AG20443 (cell line): ENCODE measurements at places on chromosomes 4 and X.

GRCh38 chrX:24396236-24396930 lies 35.9 kb downstream of the SUPT20HL1 start:
- DNase-seq = peak; percentile 18

DNA sequence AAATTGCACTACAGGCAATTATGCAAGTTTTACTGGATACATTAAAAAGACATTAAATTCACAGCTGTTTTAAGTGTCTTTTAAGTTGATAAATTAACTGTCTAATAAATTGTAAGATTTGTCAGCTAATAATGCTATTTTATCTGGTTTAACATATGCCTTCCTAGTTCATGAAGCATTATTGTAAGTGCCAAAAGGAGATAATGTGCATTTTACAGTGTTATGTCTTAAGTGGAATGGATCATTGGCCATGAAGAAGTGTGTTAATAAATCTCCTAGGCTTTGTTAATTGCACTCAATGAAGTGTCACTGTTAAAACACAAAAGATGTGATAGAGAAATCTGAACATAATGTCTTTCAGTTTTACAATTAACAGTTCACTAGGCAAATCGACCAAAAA lies 784.3 kb upstream of the POU3F4 start:
- DNase-seq = no peak

- no peak for DNase-seq
Observed at GRCh38 chr4:96675416-96675815, 835.5 kb downstream of the PDHA2 start.

DNA sequence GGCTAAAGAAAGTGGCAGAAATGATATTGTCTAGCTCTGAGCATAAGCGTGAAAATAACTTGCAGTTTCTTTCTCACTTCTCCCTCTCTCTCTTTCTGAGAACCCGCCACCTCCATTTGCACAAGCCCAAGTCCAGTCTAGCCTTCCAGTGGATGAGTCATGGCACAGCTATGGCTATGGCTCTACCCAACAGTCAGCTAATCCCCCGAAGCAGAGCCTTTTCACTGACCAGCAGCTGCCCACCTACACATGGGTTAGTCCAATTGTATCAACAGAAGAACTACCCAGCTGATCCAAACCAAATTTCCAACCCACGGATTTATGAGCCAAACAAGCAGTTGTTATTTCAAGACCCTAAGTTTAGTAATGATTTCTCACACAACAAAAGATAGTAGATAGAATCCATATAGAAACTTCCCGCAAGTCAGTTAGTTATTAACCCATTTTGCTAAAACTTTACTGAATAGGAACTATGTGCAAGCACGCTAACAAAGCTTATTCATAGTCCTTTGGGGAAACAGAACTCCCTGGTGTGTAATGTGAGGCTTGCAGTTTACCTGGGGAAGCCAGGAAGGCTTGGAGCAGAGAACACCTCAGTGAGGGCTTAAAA lies 282.3 kb downstream of the INPP4B start:
- no peak for DNase-seq

- DNase-seq = no peak
Observed at GRCh38 chr4:95544113-95545103, 4.4 kb downstream of the UNC5C start.

- DNase-seq = no peak
Observed at GRCh38 chr4:47972721-47973120, 43.8 kb downstream of the CNGA1 start.

GRCh38 chrX:45794323-45794994 lies 593.8 kb upstream of the DIPK2B start:
- no peak for DNase-seq

DNA sequence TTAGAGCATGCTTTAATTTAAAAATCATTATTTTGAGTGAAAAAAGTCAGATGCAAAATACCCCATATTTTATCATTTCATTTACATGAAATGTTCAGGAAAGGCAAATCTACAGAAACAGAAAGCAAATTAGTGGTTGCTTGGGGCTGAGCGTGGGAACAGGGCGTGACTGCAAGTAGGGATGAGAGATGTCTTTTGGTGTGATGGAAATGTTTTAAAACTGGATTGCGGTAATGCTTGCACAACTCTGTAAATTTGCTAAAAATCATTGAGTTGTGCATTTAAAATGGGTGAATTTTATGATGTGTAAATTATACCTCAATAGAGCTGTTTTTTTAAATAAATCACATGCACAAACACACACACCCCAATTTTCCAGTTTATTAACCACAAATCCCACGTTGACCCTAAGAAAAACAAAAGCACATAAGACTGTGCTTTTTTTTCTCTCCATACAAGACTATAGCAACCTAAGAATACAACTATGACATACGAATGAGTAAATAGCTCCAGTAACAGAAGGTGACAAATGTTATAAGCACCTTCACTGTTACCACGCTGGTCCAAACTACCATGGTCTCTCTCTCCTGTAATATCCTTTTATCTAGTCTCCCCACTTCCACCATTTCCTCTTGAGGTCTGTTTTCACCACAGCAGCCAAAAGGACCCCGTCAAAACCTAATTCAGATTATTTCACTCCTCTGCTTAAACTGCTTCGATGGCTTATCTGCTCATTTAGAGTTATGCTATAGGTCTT lies 37.2 kb downstream of the FRMD7 start:
- DNase-seq = no peak

- DNase-seq = no peak
Observed at GRCh38 chr4:183438458-183439113, 5.8 kb upstream of the CDKN2AIP start.

GRCh38 chr4:38069271-38069760 lies 109.1 kb downstream of the PTTG2 start:
- DNase-seq = peak; percentile 40

GRCh38 chrX:20271730-20272129 lies 5.0 kb upstream of the RPS6KA3 start:
- DNase-seq = no peak

- peak; percentile 15 for DNase-seq
Observed at GRCh38 chrX:110175146-110175545, 142.7 kb downstream of the AMMECR1 start.

- DNase-seq = no peak
Observed at GRCh38 chr4:11323771-11324170, 104.9 kb downstream of the HS3ST1 start.

DNA sequence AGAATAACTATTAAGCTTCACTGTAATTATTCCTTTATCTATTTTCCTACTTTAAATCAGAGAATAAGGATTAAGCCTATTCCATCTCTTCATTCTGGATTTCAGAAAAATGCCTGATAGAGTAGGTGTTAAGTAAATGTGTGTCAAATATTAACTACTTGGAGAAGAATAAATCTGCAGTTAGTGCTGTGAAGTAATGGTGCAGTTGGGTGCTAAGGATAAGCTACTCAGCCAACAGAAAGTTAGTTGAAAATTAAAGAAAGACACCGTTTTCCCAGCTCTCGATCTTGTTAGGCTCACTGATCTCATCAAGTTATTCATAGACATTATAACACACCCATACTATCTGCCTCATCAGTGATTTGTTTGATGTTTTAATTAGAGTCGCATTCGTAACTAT lies 7.1 kb downstream of the PF4V1 start:
- no peak for DNase-seq

DNA sequence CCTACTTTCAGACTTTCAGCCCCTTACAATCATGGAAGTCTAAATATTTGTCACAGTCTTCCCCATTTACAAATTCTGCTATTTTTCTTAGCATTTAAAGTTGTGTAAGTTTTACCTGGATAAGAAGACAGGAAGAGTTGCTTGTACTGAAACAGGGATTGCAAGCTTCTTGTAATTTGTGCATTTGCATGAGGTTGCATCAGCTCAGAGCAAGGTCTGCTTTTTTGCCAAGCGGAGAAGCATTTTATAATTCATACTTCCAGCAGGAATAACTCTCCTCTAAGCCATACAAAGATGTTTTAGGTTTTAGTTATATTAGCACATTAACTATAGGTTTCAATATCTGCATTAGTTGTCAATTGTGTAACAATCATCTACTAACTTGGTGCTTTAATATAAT lies 922.0 kb upstream of the PABPC4L start:
- DNase-seq = no peak

DNA sequence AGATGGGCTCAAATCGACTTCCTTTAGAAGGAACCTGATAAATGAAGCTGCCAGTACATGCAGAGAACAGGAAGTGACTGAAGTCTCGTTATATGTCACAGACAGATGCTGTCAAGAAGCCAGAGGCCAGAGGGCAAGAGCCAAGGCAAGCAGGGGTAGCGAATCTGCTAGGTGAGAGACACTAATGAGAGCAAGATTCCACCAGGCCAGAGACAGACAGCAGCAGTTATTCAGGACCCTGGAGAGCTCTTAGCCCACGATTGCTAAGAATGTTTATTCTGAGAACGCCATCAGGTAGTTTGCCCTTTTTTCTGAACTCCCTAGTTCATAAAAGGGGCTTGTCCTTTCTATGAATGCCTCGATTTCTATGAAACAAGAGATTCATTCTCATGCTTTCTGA lies 73.7 kb downstream of the BEND2 start:
- DNase-seq = peak; percentile 12

- peak; percentile 79 for DNase-seq
Observed at GRCh38 chr4:7725951-7726350, 213.7 kb downstream of the AFAP1 start.

- no peak for DNase-seq
Observed at GRCh38 chr4:52684896-52685295, 25.8 kb upstream of the USP46 start.

GRCh38 chr4:152073351-152074087 lies 312.7 kb upstream of the GATB start:
- peak; percentile 51 for DNase-seq

- peak; percentile 78 for DNase-seq
Observed at GRCh38 chr4:185305979-185306442, 89.7 kb downstream of the LRP2BP start.

DNA sequence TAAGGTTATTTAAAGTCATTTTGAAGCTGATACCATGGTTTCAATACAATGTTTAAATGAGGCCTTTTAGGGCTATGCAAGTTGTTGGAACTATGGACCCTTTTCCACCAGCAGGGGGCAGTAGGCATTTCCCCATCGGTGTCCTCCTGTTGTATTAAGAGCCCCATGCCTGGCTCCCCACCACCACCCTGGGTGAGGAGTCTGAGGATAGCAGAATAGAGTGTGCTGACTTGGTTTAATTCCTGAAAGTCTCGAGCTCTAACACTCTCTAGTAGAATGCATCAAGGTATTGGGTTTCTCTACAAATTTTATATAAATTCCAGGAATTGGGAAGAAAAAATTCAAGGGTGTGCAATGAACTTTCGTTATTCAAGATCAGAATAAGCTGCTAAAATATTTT lies 234.8 kb upstream of the JADE1 start:
- DNase-seq = peak; percentile 30

DNA sequence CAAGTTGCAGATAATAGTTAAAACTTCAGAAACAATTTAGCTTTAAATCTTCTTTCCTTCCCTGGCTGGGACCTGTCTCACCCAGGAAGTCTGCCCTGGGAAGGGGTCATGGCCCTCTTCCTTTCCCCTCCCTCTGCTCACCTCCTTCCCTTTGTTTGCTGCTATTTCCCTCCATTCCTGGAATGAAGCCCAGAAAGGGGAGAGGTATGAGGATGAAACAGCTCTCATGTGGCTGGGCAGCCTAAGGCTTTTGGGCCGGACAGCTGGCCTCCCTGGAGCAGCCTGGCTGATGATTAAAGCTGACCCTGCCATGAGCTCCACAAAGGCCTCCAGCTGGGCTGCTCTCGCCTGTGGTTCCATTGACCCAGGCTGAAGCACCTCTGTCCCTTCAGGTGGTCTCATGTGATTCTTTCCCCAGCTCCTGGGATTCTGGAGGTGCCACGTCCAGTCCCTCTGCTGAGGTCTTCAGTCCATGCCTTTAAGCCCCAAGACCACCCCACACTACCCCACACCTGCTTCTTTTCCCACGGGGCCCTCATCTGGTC lies 202.1 kb downstream of the PTTG2 start:
- DNase-seq = peak; percentile 73

- peak; percentile 79 for DNase-seq
Observed at GRCh38 chr4:158914218-158914617, 145.4 kb downstream of the FNIP2 start.

- DNase-seq = no peak
Observed at GRCh38 chr4:25826074-25826752, 36.6 kb downstream of the SEL1L3 start.

DNA sequence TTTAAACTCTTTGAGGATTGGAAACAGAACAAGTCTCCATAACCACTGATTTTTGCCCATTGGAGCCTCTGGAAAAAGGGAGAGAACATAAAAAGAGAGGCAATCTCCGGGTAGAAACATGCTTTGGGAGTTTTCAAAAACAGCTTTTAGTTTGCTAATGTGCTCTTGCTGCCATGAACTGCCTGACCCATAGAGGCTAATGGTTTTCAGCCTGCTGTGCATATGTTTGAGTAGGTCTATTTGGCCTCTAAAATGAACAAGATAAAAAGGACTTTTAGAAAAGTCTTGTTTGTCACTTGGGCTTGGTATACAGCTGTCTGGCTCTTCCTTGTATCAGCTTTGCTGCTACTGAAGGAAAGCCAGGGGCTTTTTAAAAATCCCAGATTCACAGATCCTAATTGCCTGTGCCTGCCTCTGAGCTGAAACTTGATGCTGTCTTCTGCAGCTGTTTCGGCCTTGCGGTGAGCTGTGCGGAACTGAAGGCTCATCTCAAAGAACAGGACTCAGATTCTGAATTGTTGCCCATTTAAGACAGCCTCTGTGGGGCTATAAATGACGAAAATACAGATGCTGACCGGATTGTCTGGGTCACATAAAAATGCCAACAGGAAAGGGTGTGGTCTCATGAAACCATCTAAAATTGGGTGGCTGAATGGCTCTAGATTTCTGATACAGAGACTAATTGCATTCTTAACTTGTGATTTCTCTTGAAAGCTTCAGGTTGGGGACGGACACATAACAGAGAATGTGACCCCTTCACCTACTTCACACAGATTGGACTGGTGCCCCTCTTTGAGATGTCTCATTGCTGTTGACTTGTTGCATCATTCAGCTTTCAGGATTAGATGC lies 18.4 kb upstream of the ZNF41 start:
- DNase-seq = peak; percentile 36

DNA sequence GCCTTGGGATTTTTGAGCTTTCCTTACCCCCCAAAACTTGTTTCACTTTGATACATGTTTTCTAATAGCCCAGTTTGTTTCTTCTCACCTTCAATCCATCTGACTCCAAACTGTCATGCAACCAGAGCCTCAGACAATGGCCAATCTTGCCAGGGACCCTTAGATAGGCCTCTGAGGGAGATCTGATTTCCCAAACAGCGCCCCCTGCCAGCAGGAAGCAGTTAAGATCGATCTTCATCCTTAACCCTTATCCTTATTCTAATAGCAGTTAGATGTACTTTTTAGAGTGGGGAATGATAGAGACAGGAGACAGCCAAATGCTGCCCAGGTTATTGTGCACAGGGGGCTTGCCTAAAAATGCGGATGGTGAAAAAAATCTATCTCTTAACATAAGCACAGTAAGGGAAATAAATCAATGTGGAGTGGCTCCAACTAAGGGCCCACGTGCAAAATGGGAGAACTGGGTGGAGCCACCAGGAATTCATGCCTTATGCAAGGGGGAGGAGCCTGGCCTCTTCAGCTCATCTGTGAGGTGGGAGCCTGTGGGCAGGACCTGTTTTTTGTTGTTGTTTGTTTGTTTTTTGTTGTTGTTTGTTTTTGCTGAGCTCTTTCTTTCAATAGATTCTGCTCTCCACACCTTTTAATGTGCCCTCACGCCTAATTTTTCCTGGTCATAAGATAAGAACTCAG lies 833.6 kb upstream of the AGA start:
- no peak for DNase-seq
